ENCODE measurements at places on chromosomes 3 and 15.
A peak's percentile ranks its signal among the peaks of the same experiment; 100 is the strongest.

DNA sequence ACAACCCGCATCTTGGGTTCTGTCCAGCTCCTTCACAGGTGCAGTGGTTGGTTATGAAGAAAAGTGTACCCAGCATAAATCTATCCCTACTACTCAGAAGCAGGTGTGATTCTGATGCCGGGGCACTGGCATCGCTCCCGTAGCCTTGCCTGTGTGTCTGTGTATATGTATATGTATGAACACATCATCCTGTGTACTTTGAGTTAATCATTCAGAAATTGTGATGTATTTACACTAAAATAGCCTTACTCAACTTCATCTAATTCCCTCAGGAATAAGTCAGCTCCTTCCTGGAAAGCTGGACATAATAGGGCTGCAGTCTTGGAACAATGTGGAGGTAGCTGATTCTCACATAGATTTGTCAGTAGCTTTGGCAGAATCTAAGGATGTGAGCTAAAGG is 6.7 kb upstream of the ZBED2 start:
- no peak for DNase-seq

- DNase-seq, result no peak
Observed at GRCh38 chr15:43912208-43912607, 85.4 kb downstream of the WDR76 start.

GRCh38 chr15:90306560-90306959 is 41.1 kb downstream of the NGRN start:
- no peak for DNase-seq

- DNase-seq, result no peak
Observed at GRCh38 chr3:13890377-13891016, 10.6 kb upstream of the WNT7A start.

- no peak for DNase-seq
Observed at GRCh38 chr15:45948181-45948621, 313.4 kb downstream of the SQOR start.

DNA sequence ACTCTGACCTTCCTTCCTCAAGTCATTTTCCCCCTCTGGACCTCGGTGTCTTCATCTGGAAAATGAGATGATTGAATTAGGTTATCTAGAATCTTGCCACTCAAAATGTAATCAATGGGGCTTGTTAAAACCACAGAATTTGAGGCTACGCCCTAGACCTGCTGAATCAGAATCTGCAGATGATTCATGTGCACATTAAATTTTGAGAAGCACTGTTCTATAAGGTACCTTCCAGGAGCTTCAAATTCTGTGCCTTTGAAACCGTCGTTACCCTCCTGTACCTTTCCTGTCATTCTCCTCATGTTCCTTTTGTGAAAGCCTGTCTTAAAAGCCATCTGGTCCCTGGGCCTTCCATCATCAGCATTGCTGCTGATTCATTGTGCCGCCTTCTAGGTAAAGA is 172.4 kb upstream of the TOPAZ1 start:
- no peak for DNase-seq

DNA sequence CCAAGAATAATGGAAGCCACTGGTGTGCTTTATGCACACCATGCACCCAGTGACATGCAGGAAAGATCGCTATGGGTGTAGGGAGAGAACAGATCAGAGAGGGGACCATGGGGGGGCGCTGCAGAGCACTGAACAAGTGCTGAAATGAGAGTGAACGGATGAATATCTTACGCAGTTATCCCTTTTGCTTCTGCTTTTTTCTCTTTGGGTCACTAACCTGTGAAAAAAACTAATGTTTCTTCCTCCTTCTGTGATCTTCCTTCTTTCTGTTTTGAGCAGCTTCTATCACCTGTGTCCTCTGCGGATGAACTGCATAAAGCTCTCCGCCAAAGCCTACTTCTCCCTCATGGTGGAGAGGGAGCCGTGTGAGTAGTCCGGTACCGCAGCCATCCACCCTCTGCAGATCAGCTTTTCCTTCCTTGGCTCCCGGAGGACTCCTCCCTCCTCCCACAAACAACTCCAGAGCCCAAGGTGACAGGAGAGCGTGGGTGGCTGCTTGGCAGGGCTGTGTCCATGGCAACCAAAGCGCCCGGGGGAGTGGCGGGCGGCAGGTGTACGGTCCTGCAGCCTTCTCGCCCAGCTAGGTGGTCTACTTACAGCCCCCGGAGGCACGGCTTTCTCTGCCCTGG is 106.2 kb downstream of the DGKG start:
- no peak for DNase-seq

DNA sequence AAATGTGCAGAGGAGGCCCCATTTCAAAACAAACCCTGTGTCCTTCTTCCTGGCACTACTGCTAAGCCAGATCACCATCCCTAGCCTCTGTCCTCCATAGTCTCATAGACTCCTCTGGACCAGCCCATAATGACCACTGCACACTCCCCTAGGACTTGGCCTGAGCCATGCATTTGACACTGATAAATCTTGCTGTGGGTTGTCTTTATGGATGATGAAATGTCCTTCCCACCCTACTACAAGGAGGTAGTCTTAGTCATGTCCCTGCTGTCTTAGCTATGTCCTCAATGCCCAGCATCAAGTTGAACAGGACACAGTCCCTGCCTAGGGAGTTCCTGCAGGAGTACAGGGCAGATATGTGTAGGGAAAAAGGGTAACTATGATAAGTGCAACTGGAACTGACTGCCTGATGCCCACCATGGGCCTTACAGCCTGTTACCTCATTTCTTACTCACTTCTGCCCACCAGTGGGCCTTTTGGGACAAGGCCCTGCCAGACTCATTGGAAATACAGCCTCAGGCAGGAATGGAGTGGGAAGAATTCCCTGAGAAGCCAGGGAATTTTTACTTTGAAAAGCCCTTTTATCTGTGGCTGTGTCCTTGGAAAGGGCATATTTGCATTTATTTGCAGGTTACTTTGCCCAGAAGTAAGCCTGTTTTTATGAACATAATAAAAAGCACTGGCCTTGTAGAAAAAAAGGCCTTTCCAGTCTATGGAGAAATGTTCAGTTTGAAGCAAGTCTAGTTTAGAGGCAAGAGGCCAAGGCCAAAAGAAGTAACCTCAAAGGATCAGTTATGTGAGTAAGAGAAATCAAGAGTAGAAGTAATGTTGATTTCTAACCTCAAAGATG is 199.6 kb upstream of the EIF1B start:
- DNase-seq, result peak; percentile 67

GRCh38 chr3:141231952-141232823 is 563 bp downstream of the PXYLP1 start:
- DNase-seq, result peak; percentile 3

- peak; percentile 60 for DNase-seq
Observed at GRCh38 chr3:57961828-57962447, 46.3 kb upstream of the FLNB start.

Data from EH (cell line).